ENCODE measurements at places on chromosomes 5 and 9. TPM values are rescaled to one million over a fixed set of nuclear protein-coding genes. Genes with fewer than 3 reads are reported as not detected.

The ANAPC2 gene
- 9.3 TPM for total RNA-seq

The FAM221B gene
- total RNA-seq: not detected

The FSTL4 gene
- 0.18 TPM for total RNA-seq

The TCOF1 gene
- total RNA-seq: 18.3 TPM

The SLC45A2 gene
- not detected for total RNA-seq

The PCDHB11 gene
- total RNA-seq: under 0.01 TPM

The IL13 gene
- not detected for total RNA-seq

The MCC gene
- 20.6 TPM for total RNA-seq

The KIF24 gene
- total RNA-seq: 2.5 TPM

All from IMR-90 (cell line).